ENCODE measurements at places on chromosomes 4 and X. TPM values are rescaled to one million over a fixed set of nuclear protein-coding genes. Genes with fewer than 3 reads are reported as not detected.

SEC24B gene
- total RNA-seq = 20.2 TPM

PHEX gene
- total RNA-seq = 0.34 TPM

DCAF12L2 gene
- 0.12 TPM for total RNA-seq

MAP3K15 gene
- 2.4 TPM for total RNA-seq

DCAF8L1 gene
- total RNA-seq = not detected

FGA gene
- 10.1 TPM for total RNA-seq

PAGE5 gene
- not detected for total RNA-seq

MAP7D2 gene
- total RNA-seq = 5.2 TPM

CXXC4 gene
- total RNA-seq = not detected

STPG2 gene
- not detected for total RNA-seq

PPP2R2C gene
- 33.5 TPM for total RNA-seq

ZDHHC15 gene
- total RNA-seq = not detected

USP17L17 gene
- not detected for total RNA-seq

ATP2B3 gene
- total RNA-seq = 0.05 TPM

HPGD gene
- total RNA-seq = 59.7 TPM

GABRE gene
- 19.4 TPM for total RNA-seq

FAM47E gene
- 0.18 TPM for total RNA-seq

HPSE gene
- 1.1 TPM for total RNA-seq

USP26 gene
- total RNA-seq = not detected

MAPK10 gene
- 0.22 TPM for total RNA-seq

Measured in A549 treated with CORT108297 at 1 μM for 4 hours (cell line).